ENCODE measurements at places on chromosomes 16 and 17. TPM values are rescaled to one million over a fixed set of nuclear protein-coding genes. Genes with fewer than 3 reads are reported as not detected.

CLCN7 gene
- total RNA-seq: 72.2 TPM

MYOCD gene
- total RNA-seq: not detected

CDH11 gene
- not detected for total RNA-seq

KRT34 gene
- total RNA-seq: not detected

KCNH6 gene
- total RNA-seq: not detected

TBL3 gene
- total RNA-seq: 30.7 TPM

RNF227 gene
- total RNA-seq: 5.5 TPM

KRTAP3-1 gene
- total RNA-seq: not detected

CACNA1G gene
- total RNA-seq: not detected

ZACN gene
- not detected for total RNA-seq

- H3K4me3 ChIP-seq: peak within 1 kb of the TSS; percentile 95
- peaks cover 16% of the 10 kb centered on the region for H3K36me3 ChIP-seq
- DNase-seq: peak; percentile 93
- H3K4me1 ChIP-seq: peaks cover 30% of the 10 kb centered on the region
Measured at GRCh38 chr17:78378225-78379130, at the start of gene PGS1. PGS1 (plus strand) TSS chr17:78378649; CDS start chr17:78378666, 17 bp downstream.

DNA sequence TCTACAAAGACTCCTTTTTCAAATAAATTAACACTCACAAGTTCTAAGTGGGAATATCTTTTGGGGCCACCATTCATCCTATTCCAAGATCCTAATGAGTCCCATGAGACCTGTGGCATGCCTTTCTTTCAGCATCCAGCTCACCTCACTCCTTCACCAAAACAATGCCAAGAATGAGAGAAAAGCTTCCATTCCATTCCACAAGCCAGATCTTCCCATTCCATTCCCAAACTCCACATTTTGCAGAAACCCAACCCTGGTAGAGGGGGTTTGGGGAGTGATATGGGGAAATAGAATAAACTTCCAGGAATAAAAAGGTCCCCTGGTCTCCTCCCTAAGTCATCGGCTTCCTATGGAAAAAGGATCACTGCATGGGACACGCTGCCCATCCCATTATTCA, 392.2 kb downstream of the NPIPA8 start:
- no peak for DNase-seq
- H3K27ac ChIP-seq: no peak overlapping the region
- H3K4me1 ChIP-seq: peaks cover 4% of the 10 kb centered on the region
- no peak overlapping the region for H3K4me3 ChIP-seq
- no peaks in the 10 kb centered on the region for H3K36me3 ChIP-seq
- H3K27me3 ChIP-seq: peaks cover 22% of the 10 kb centered on the region

GRCh38 chr16:23103603-23104002, 45.6 kb downstream of the USP31 start:
- H3K27me3 ChIP-seq: no peaks in the 10 kb centered on the region
- H3K27ac ChIP-seq: no peak overlapping the region
- H3K36me3 ChIP-seq: peaks cover 28% of the 10 kb centered on the region
- DNase-seq: no peak
- no peak overlapping the region for H3K4me3 ChIP-seq
- H3K4me1 ChIP-seq: no peaks in the 10 kb centered on the region

DNA sequence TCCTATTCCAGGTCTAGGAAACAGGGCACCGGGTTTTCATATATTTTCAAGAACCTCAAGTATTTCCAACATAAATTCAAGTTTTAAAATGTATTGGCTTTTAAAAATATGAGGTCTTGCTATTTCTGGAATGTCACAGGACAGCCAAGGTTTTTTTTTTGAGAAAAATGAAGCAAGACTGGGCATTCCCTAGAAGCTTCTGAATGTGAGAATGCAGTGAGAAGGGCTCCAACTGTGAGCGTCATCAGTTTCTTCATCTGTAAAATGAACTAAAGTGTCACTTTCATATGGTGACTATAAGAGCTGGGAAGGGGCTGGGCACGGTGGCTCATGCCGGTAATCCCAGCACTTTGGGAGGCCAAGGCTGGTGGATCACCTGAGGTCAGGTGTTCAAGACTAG, 455.8 kb upstream of the MAF start:
- DNase-seq: no peak
- H3K27ac ChIP-seq: no peak overlapping the region
- no peaks in the 10 kb centered on the region for H3K4me1 ChIP-seq

GRCh38 chr17:45675892-45676291, 108.2 kb upstream of the CRHR1 start:
- no peaks in the 10 kb centered on the region for H3K36me3 ChIP-seq
- no peak overlapping the region for H3K4me3 ChIP-seq
- no peak overlapping the region for H3K27ac ChIP-seq
- DNase-seq: no peak
- no peaks in the 10 kb centered on the region for H3K4me1 ChIP-seq
- H3K27me3 ChIP-seq: peaks cover 9% of the 10 kb centered on the region

DNA sequence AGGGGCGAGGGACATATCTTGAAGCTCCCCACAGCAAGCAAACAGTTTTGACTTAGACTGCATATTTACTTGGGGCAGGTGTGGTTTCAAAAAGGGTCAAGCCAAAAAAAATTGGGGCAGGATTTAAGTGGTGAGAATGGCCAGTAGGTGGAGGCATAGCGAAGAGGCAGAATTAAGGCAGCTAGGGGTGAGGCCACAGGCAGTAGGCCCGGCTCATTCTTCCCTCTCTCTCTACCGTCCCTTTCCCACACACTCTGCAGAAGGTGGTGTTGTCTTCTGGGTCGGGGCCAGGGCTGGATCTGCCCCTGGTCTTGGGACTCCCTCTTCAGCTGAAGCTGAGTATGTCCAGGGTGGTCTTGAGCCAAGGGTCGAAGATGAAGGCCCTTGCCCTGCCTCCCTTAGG, 2.6 kb downstream of the SHBG start:
- H3K4me1 ChIP-seq: peaks cover 4% of the 10 kb centered on the region
- DNase-seq: no peak
- no peaks in the 10 kb centered on the region for H3K27me3 ChIP-seq
- no peaks in the 10 kb centered on the region for H3K36me3 ChIP-seq
- H3K27ac ChIP-seq: no peak overlapping the region

GRCh38 chr16:19711643-19712042, 6.4 kb downstream of the KNOP1 start:
- H3K4me1 ChIP-seq: peaks cover 6% of the 10 kb centered on the region
- H3K36me3 ChIP-seq: peaks cover 8% of the 10 kb centered on the region
- no peak for DNase-seq
- H3K27ac ChIP-seq: peak overlapping the region; percentile 43

GRCh38 chr17:32161506-32162365, 19.4 kb downstream of the RHOT1 start:
- H3K27ac ChIP-seq: no peak overlapping the region
- no peak for DNase-seq
- H3K36me3 ChIP-seq: peaks cover 27% of the 10 kb centered on the region
- no peaks in the 10 kb centered on the region for H3K27me3 ChIP-seq

DNA sequence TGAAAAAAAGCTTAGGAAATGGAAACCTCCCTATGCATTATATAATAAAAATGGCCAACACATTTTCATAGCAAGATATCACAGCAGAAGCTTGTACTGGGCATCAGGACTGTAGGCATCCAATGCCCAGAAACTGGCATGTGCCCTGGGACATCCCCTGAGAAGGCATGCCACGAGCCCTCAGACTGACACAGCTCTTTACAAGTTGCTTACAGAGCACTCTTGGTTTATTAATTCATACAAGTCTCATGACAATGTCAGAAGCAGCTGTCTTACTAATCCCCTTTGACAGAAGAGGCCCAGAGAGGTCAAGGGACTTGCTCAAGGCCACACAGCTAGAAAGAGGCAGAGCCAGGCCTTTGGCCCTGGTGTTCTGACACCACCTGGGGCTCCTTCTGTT, 5.6 kb upstream of the CCL2 start:
- no peaks in the 10 kb centered on the region for H3K36me3 ChIP-seq
- no peak overlapping the region for H3K4me3 ChIP-seq
- H3K27ac ChIP-seq: no peak overlapping the region
- H3K27me3 ChIP-seq: peaks cover 17% of the 10 kb centered on the region
- no peaks in the 10 kb centered on the region for H3K4me1 ChIP-seq
- DNase-seq: no peak

GRCh38 chr16:57863434-57864160, 61.3 kb upstream of the KIFC3 start:
- peaks cover 27% of the 10 kb centered on the region for H3K27me3 ChIP-seq
- no peaks in the 10 kb centered on the region for H3K36me3 ChIP-seq
- no peak for DNase-seq
- H3K27ac ChIP-seq: no peak overlapping the region

- H3K36me3 ChIP-seq: peaks cover 3% of the 10 kb centered on the region
- DNase-seq: no peak
- no peaks in the 10 kb centered on the region for H3K27me3 ChIP-seq
- no peak overlapping the region for H3K27ac ChIP-seq
- no peaks in the 10 kb centered on the region for H3K4me1 ChIP-seq
- H3K4me3 ChIP-seq: no peak overlapping the region
Measured at GRCh38 chr16:617855-618254, 12.9 kb upstream of the WFIKKN1 start.

DNA sequence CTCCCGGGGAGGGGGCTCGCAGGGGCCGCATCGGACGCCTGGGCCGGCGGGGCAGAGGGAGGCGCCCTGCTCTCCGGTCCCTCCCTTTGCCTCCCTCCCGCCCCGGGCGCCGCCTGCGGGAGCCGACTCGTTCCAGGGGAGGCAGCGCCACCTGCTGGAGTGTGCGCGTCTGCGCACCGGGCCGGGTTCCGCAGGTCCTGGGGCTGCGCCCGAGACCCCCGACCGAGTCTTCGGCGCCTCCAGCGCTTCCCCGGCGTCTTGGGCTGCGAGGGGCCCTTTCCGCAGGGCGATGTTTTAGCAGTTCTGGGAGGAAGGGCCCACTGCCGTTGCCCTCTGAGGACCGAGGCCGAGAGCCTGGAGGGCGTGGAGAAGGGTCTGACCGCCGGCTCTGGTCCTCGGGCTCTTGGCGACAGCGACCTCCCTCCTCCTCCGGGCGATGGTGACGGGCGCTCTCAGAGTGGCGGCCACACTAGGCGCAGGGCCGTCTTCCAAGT, 106.3 kb downstream of the SEC14L1 start:
- H3K27ac ChIP-seq: peak overlapping the region; percentile 60
- DNase-seq: peak; percentile 97
- peak overlapping the region; percentile 66 for H3K4me3 ChIP-seq
- peaks cover 22% of the 10 kb centered on the region for H3K4me1 ChIP-seq

- DNase-seq: no peak
- no peaks in the 10 kb centered on the region for H3K27me3 ChIP-seq
- no peak overlapping the region for H3K4me3 ChIP-seq
- H3K4me1 ChIP-seq: no peaks in the 10 kb centered on the region
Measured at GRCh38 chr16:80440667-80441066, 100.1 kb upstream of the DYNLRB2 start.

- no peak for DNase-seq
- H3K4me1 ChIP-seq: peaks cover 4% of the 10 kb centered on the region
- H3K27ac ChIP-seq: no peak overlapping the region
- no peak overlapping the region for H3K4me3 ChIP-seq
- H3K36me3 ChIP-seq: no peaks in the 10 kb centered on the region
- H3K27me3 ChIP-seq: peaks cover 8% of the 10 kb centered on the region
Measured at GRCh38 chr17:81434072-81434471, 38.8 kb downstream of the BAHCC1 start.

DNA sequence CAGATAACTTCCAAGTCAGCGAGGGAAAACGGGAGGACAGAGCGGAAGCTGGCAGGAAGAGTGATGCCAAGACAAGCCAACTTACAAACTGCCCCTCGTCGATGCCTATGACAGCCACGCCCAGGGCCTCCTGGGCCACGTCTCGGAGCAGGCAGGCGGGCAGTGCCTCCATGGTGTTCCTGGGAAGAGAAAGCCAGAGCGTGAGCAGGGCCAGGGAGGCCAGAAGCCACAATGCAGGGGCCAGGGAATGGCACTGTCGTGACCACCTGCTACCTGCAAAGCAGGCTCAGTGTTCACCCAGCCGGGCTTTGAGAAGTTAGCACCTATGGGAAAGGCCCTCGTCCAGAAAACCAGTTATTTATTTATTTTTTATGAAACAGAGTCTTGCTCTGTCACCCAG, 4.3 kb downstream of the TK1 start:
- peaks cover 26% of the 10 kb centered on the region for H3K36me3 ChIP-seq
- peaks cover 41% of the 10 kb centered on the region for H3K4me1 ChIP-seq
- DNase-seq: no peak
- H3K27me3 ChIP-seq: no peaks in the 10 kb centered on the region
- no peak overlapping the region for H3K4me3 ChIP-seq

DNA sequence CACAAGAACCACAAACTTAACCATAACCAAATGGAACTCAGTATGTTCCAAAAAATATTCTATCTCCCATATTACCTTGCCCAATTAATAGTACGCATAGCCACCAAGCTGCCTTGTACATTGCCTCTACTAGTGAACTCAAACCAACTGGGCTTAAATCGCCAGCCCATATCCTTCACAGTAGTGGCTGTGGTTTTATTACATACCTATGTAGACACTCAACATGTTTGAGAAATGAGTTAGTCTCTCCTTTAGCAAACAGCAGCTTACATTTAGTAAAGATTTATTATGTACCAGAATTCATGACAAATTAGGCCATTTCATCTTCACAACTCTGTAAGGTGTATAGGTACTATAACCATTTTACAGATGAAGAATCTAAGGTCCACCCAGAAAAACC, 41.4 kb downstream of the GRB2 start:
- no peaks in the 10 kb centered on the region for H3K27me3 ChIP-seq
- no peak for DNase-seq
- H3K4me3 ChIP-seq: no peak overlapping the region
- H3K36me3 ChIP-seq: peaks cover 15% of the 10 kb centered on the region
- no peak overlapping the region for H3K27ac ChIP-seq

GRCh38 chr17:1627982-1628855, at the start of gene SLC43A2:
SLC43A2 (minus strand) TSS chr17:1628834; CDS start chr17:1627874, 960 bp downstream.
- H3K4me1 ChIP-seq: peaks cover 13% of the 10 kb centered on the region
- H3K27me3 ChIP-seq: peaks cover 32% of the 10 kb centered on the region
- H3K36me3 ChIP-seq: no peaks in the 10 kb centered on the region
- peak within 1 kb of the TSS; percentile 80 for H3K27ac ChIP-seq
- peak; percentile 85 for DNase-seq

GRCh38 chr16:55778757-55779156, 54.1 kb downstream of the CES1 start:
- no peaks in the 10 kb centered on the region for H3K36me3 ChIP-seq
- no peaks in the 10 kb centered on the region for H3K4me1 ChIP-seq
- no peak overlapping the region for H3K27ac ChIP-seq
- no peaks in the 10 kb centered on the region for H3K27me3 ChIP-seq
- no peak for DNase-seq
- H3K4me3 ChIP-seq: no peak overlapping the region
